ENCODE measurements at places on chromosomes 5 and 9.

GRCh38 chr5:88664645-88665044 lies 218.3 kb downstream of the MEF2C start:
- DNase-seq = no peak

DNA sequence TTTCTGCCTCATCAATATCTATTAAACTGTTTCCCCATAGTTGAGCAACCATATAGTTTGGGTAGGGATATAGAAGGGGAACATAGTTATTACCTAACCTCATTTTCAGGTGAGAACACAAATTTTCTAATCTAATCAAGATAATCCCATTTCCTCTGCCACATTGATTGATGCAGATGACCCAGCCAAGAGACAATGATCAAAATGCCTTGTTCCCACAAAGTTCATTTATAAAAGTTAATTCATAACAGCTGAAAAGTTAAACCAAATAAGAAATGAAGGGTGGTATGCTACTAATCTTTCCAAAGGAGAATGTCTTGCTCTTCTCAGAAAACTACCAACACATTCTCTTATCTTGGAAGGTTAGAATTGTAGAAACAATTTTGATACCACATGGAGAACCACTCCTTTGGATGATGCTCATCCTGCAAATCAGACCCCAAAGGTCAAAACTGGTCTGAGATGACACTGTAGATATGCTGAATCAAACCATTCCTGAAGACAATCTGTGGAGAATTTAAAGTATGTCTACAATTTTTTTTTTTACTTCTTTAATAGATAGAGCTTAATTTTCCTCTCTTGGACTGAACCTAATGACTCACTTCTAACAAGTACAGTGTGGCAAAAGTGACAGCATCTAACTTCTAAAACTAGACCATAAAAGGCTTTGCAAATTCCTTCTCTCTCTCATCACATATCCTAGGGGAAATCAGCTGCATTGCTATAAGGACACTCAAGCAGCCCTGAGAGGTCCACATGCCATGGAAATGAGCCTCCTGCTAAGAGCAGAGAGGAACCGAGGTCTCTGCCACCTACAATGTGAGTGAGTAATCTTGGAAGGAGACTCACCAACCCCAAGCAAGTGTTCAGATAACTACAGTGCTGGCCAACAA lies 586.7 kb upstream of the TUSC1 start:
- DNase-seq = no peak

DNA sequence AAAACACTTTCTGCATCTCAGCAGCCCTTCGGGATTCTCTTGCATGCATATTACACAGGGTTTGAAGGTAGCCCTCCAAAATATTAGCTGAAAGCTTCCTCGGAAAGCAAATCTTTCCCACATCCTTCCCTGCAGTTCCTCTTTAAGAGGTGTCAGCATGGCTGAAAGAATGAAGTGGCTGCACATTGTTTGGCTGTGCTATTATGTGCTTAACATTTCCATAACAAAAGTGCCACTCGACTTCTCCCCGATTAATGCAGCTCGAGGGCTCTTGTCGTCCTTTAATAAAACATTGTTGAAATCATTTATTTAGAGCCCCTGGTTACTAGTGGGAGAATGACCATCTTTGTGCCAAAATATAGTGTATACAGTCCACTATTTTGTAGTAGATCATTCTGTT lies 6.5 kb downstream of the GAS1 start:
- no peak for DNase-seq

GRCh38 chr9:124450241-124450924 lies at the start of gene ADGRD2:
Gene ADGRD2, plus strand, starts transcription at chr9:124450451. Its CDS starts 1,216 bp downstream, at chr9:124451667.
- DNase-seq = no peak

DNA sequence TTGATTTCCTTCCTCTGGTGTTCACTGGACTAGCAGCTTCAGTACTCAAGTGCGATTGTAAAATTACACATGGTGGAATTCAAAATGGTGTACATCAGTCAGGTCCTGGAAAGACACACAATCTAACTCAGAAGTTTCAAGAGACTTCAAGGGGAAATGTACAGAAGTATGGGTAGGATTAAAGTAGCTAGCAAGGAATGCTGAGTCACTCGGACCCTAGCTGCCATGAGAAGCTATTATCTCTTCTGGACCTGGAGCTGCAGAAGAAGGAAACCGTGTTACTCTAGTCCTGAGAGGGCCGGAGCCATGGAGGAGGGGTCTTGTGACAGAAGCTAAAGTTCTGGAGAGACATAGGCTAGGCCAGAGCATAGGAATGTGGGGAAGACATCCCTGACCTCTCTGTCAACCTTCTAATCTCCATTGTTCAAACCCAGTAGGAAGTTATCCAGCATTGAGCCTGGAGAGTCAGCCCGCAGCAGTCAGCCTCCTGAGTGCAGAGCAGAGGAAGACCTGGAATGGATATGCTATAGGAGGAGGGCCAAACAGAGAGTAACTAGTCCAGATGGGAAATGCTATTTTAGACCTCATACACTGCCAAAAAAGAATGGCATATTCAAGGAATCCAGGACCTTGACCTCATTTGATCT lies 84.3 kb downstream of the GHR start:
- no peak for DNase-seq

DNA sequence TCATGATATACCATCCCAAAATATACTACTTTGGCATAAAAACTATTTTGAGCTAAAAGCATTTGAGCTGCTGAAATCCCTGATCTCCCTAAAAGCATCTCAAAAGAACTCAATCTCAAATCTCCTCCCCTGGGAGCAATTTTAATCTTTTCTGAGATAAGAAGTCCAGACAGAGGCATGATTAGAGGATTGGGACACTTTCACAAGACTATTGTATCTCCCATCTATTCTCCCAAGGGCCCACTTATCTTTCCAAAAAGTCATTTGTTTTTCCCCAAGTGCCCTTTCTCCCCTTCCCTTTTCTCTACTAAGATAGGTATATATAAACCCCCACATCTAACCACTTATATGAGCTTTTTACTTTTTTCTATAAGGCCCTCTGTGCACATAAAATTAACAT lies 79.7 kb downstream of the ALDH7A1 start:
- no peak for DNase-seq

GRCh38 chr5:67141644-67142043 lies 55.0 kb downstream of the CD180 start:
- no peak for DNase-seq

DNA sequence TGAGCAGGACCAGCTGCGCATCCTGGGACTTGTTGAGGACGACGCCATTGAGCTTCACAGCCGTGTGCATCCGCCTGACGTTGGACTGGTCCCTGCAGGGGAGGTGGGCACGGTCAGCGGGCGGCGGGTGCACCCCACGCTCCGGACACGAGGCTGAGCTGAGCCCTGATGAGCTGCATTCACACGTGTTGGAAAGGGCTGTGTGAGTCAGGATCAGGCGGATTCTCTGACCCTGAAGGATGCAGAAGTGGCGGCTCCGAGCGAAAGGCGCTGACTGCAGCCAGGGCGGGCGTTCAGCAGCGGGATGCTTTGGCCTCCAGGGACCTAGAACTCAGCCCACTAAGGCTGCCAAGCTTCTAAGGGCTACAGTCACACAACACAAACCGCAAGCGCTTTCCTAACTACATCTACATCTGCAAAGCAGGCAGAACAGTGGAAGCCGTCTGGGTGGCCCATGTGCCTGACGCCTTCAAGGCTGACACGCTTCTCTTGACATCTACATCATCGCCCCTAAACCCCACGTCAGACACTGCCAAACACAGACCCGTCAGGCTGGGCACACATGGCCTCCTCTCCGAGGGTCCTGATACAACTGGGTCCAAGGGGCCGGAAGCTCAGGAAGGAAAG lies 44.9 kb downstream of the NKD2 start:
- DNase-seq = no peak

All from stimulated activated CD4-positive, alpha-beta T cell treated with anti-CD3 and anti-CD28 coated beads, Interleukin-1b, Interleukin-23, amount 100 ng/mL, for 24 hours (primary cell).